Stimulated activated CD4-positive, alpha-beta T cell treated with anti-CD3 and anti-CD28 coated beads, Interleukin-1b, Interleukin-23, amount 100 ng/mL, for 1 hour (primary cell): ENCODE measurements at places on chromosomes 4 and X.

DNA sequence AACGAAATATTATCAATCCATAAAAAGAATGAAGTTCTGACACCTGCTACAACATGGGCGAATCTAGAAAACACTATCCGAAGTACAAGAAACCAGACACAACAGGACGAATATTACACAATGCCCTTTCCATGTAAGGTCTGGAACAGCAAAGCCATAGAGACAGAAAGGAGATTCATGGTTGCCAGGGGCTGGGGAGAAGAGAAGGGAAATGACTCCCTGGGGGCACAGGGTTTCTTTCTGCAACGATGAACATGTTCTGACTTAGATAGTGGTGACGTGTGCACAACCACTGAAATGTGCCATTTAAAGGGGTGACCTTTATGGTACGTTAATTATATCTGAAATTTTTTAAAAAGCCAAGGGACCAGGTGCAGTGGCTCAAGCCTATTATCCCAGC lies 28.3 kb downstream of the GPR143 start:
- DNase-seq, result no peak

- no peak for DNase-seq
Observed at GRCh38 chr4:78363031-78363570, 188.5 kb upstream of the ANXA3 start.

GRCh38 chr4:154491341-154492271 lies at the start of gene DCHS2:
TSS of gene DCHS2 (minus strand) at chr4:154491799. CDS start at chr4:154491355, 444 bp downstream.
- no peak for DNase-seq

GRCh38 chr4:41119867-41120295 lies 94.5 kb downstream of the APBB2 start:
- no peak for DNase-seq

DNA sequence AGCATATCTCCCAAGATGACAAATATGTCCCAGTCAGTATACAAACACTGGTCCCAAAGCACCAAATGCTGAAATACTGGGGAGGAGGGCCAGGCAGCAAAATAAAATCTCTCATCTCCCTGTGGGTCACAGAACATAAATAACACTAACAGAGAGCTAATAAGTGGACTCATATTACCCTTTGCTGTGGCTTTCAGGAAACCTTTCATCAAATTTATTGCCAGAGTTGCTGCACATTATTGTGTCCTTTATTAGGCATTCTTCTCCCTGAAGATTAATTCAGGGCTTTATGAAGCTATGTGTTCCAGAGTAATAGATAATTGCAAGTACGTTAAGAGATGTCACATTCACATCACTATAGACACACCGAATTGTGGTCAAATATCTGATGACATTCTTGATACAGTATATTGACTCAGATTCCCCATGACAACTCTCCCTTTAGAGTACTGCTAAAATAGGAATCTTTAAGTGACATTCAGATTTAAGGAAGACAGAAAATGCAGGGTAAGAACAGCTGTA lies 124.1 kb upstream of the PRR32 start:
- no peak for DNase-seq

- DNase-seq, result no peak
Observed at GRCh38 chrX:50978920-50979682, 68.6 kb downstream of the BMP15 start.

GRCh38 chr4:85478576-85478975 lies 3.6 kb downstream of the ARHGAP24 start:
- no peak for DNase-seq
